ENCODE measurements at places on chromosomes 11 and 22.

GRCh38 chr11:124839128-124839971 lies 25.9 kb upstream of the ROBO3 start:
- no peak for DNase-seq

DNA sequence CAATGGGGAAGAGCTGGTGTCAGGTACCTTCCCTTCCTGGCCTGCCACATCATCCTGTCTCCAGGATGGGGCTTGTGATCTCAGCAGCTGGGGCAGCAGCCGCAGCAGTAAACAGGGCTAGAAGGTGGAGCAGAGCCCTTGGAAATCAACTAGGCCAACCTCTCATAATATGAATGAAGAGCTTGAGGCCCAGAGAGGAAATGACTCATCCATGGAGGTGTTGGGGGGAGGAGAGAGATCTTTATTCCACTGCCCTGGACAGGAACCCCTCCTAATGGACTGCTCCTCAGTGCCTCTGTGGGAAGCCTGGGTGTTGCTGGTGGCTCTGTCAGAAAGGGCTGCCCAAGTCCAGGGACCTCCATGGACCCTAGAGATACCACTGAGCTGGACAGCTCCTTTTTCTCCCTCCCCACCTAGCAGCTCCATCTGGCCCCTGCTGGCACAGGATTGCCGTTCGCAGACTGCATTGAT lies 111.8 kb downstream of the OSBP2 start:
- no peak for DNase-seq

DNA sequence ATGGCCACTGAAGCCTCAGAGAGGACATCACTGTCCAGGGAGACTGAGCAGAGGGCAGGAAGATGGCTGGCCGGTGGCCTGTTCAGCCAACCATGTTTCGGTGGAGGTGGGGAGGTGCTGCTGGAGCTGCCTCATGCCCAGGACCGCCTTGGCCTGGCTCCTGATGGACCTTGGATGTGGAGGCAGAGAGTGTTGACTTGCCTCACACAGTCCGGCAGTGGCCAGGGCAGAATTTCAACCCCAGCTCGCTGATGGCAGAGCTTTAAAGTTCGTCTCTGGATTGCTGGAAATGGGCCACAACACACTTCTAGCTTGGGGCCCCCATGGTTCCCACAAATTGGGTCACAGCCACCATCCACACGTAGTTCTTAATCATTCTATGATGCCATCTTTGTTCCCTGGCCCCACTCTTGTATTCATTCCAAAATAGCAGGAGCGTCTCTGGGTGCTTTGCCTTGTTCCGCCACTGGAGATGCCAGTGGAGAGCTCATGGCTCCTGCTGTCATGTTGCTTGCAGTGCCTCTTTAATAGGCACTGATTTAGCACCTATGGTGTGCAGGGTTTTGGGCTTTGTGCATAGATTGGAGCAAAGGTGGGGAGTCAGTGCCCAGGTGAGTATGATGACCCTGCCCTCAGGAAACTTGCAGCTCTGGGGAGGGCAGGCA lies 5.6 kb downstream of the MAPK8IP1 start:
- no peak for DNase-seq

GRCh38 chr11:47998733-47999359 lies 18.5 kb downstream of the PTPRJ start:
- no peak for DNase-seq

DNA sequence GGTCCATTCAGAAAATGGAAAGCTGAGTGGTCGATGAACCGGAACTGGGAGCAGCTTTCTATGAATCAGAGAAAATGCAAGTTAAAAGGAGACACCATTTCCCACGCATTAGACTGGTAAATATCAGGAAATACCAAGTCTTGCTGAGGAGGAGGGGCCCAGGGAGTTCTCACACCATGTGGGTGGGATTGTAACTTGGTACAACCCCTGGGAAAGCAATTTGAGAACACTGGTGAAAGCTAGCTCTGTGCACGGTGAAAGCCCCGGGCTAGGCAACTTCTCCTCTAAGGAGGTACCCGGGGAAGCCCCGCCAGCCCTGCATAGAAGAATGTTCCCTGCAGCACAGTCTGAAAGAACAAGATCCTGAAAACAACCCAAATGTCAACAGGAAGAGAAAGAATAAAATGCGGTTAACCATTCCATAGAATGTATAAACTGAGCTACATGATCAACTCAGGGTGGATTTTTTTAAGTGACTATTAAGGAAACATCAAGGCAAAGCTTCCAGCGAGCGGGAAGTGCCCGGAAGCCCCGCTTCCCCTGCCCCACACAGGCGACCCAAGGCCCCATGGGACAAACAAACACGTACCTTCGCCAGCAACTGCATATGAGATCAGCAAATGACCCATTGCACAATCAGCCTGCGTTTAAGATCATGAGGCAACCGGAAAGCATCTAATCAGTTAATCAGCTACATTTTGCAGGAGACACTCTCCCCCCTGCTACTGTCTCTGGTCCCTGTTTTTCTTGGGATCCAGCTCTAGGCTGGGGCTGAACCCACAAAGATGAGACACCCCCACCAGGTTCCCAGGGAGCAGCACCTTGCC lies 11.3 kb downstream of the SHANK2 start:
- DNase-seq, result no peak

DNA sequence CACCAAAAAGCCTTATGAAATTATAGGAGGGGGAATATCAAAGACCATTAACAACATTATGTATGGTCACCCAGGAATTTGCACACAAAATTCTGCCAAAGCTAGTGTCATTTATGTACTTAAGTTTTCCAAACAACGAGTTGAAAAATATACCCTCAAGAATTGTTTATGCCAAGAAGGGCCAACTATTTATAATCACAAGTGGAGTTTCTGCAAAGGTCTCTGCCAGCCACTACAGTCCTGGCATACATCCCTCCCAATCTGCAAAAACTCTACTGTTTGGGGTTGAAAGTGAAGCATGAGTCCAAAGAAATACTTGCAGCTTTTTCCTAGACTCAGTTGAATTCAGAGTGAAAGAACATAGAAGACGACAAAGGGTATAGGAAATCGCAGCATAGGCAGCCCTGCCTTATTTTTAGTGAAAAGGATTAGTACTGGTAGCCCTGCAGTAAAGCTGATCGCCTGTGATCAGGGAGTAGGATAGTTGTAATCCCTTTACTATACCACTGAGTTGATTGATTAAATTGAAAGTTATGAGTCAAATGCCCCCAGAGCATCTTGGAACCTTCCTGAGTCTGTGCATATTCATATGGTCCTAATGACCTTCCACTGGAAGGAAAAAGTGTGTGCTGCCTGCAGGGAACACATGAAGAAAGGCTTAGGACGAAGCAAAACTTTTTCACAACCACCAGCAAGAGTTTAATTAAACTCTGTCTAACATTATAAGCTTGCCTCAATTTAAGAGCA lies 144.0 kb downstream of the SPON1 start:
- DNase-seq, result no peak

DNA sequence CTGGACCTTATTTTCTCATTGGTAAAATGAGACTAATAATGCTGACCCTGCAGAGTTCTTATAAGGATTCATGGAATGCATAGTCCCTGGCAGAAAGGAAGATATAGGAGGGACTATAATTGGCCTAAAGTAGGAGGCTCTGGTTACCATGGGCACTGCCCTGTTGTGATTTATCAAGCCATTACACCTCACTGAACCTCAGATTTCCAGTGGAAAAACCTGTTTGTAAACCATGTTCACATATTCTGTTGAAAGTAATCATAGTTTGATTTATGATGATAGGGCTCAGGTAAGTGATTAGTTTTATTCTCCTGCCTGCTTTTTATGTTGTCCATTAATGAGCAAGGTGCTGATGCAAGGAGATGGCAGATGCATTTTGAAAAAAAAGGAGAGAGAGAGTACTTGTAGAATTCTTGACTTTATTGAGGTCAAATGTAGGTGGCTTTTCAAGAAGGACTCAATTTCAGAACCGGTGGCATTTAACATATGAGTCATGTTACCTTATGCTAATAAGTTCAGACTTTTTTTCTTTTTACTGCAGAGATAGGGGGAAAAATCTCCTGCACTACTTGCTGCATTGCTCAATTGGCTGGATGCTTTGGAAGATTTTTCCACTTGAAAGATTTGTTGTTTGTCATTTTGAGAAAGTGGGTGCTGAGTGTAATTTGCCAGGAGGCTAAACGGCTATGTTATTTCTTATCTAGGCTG lies 14.6 kb downstream of the NF2 start:
- DNase-seq, result no peak

DNA sequence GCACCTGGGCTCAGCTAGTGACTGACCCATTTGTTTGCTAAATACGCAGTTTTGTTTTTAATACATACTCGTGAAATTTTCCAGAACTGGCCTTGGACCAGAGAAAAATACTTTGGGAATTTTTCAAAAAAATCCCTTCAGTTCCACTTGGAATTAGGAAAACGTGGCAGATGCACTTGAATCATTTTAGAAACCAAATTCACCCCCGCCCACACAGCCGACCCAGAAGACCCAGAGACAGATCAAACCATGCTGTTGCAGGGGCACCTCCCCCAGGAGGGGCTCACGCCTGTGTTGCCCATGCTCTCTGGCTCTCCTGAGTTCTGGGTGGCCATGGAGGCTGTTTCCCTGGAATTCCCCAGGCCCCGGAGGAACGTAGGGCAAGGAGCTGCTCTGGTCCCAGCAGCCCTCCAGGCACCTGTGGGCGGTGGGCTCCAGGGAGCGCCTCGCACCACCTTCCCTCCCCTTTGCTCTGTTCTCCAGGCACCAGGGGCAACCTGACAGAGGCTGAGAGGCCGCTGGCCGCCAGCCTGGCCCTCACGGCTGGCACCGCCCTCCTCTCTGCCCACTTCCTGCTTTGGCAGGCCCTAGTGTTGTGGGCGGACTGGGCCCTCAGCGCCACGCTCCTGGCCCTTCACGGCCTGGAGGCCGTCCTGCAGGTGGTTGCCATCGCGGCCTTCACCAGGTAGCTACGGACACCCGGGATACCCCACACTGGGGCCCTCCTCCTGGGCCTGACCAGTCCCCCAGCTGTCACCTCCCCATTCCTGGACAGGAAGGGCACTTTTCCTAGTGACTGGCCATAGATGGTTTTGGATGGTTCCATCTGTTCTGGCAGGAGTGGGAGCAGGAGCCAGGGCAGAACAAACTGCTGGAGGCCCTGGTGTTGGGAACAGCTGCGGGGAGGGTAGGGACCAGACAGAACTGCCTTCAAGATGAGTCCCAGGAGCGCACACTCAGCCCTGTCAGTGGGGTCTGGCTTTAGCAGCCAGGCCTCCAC lies 3.3 kb upstream of the EPS8L2 start:
- DNase-seq, result no peak

- peak; percentile 26 for DNase-seq
These were observed 54.9 kb downstream of the ENDOD1 start for GRCh38 chr11:95144313-95145235.

DNA sequence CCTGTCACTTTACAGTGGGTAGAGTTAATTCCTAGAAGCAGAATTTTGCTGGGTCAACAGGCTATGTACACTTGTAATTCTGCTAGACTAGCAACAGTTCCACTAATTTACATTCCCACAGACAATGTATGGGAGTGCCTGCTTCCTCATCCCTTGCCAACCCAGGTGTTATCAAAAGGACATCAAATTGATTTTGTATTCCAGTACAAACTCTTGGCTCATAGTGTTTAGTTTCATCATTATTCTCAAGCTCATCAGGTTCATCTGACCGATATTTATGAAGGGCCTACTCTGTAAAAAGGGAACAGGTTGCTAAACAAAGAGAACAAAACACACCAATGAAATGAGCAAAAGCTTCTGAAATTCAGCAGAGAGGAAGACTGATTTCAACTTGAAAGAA lies 30.7 kb downstream of the PITPNB start:
- DNase-seq, result no peak

DNA sequence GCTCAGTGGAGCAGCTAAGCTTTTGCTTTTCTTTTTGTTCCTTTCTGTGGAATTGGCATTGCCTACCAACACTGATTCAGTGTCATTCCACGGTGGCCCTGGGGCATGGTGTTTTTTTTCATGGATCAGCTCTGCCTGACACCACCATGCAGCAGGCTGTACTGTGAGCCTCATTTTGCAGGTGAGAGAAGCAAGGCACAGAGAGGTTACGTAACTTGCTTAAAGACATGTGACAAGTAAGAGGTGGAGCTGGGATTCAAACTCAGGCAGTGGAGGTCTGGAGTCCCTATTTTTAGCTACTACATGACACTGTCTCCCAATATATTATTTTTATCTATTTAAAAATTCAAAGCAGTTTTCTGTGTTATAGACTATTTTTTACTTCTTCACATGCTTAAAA lies 44.4 kb downstream of the APOL3 start:
- DNase-seq, result no peak

GRCh38 chr11:86999859-87000753 lies 37.6 kb upstream of the TMEM135 start:
- DNase-seq, result peak; percentile 38

- no peak for DNase-seq
These were observed 65.3 kb downstream of the TBC1D22A start for GRCh38 chr22:46827781-46828180.

DNA sequence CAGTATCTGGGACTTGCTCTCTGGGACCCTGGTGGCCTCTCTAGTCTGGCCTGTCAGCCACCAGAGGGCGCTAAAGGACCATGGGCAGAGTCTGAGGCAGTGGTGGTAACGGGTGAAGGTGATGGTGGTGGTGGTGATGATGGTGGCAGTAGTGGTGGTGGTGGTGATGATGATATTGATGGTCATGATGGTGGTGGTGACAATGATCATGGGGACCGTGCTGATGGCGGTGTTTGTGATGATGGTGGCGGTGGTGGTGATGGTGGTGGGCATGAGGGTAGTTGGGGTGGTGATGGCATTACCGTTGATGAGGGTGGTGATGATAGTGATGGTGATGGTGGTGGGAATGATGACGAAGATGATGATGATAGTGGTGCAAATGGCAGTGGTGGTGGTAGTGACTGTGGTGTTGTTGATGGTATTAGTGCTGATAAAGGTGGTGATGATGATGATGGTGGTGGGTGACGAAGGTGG lies 16.0 kb downstream of the TRPM5 start:
- DNase-seq, result peak; percentile 65

DNA sequence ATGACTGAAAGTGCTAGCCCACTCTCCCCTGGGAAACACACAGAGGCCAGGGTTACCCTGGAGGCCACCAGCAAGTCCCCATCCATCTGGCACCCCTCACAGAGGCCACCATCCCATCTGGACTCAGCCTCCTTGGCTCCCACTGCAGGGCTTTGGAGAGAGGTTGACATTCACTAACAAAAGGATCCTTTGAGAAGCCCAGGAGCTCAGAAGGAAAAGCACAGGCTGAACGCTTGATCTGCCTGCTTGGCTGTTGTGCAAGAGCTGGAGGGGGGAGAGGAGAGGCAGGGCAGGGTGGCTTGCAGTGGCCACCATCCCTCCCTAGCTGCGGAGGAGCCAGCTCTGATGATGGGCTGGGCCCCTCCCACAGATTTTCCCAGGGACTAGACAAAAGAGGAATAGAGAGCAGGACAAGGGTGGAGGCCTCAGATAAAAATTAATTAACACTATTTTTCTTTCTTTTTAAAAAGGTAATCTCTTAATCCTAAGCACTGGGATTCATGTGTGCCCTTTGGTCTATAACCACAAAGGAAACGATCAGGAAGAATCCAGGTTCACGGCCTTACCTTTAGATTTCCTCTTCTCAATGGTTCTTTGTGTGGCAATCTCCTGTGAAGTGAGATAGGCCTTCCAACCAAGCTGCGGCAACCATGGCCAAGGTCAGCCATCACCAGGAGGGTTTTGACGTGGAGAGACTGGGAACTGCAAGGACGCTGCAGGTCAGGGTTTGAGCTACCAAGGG lies 154.7 kb downstream of the BARX2 start:
- no peak for DNase-seq

GRCh38 chr11:1884303-1884700 lies 7.4 kb downstream of the PRR33 start:
- no peak for DNase-seq

GRCh38 chr11:44868021-44868420 lies 82.7 kb downstream of the TP53I11 start:
- no peak for DNase-seq

Measured in hematopoietic multipotent progenitor cell treated with erythropoietin and hydrocortisone succinate and interleukin-3 and kit ligand, for 15 days (in vitro differentiated cells).